IPS DF 19.7 (cell line): ENCODE measurements at places on chromosomes 7 and 10.

- DNase-seq = no peak
Measured at GRCh38 chr10:8912108-8912507, 857.6 kb downstream of the GATA3 start.

- no peak for DNase-seq
Measured at GRCh38 chr10:88898727-88899126, 18.7 kb downstream of the STAMBPL1 start.

DNA sequence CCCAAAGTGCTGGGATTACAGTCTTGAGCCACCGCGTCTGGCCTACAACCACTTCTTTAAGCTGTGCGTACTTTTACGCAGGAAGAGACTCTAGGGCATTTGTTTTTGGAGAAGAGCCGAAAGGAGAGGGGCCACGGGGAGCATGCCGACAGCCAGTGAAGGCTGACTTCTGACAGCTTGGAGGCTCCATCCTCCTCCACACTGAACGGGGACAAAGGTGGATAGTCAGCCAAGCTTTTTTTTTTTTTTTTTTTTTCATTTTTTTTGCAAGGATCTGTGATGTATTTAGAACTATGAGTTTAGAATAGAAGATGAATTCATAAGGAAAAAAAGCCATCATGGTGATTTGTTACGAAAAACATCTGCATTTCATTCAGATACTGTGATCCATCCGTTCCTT lies 221.7 kb downstream of the ARHGAP21 start:
- no peak for DNase-seq

DNA sequence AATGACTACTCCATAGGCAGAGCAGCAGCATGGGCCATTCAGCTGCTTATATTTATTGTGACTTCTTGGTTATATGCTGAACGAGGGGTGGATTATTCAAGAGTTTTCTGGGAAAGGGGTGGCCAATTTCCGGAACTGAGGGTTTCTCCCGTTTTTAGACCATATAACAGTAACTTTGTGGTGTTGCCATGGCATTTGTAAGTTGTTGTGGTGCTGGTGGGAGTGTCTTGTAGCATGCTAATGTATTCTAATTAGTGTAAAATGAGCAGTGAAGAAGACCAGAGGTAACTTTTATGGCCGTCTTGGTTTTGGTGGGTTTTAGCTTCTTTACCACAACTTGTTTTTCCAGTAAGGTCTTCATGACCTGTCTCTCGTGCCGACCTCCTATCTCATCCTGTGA lies 139.6 kb downstream of the KLF6 start:
- DNase-seq = no peak

DNA sequence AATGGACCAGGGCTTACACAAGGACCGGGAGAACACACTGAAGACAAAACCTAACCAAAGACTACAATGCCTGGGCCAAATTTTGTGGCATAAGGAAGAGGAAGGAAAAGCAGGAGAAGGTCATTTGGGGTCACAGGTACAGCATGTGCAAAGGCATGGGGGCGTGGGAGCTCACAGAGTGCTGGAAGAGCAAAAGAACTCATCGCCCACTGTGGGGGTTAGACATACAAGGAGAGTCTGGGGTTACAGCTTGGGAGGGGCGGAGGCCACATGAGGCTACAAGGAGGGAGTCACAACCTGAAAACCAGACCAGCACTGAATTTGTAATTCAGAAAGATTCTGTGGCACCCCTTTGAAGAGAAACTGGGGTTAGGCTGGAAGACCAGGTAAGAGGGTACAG lies 9.7 kb downstream of the PUS7 start:
- no peak for DNase-seq

GRCh38 chr10:23530079-23530478 lies 91.2 kb downstream of the OTUD1 start:
- DNase-seq = no peak

DNA sequence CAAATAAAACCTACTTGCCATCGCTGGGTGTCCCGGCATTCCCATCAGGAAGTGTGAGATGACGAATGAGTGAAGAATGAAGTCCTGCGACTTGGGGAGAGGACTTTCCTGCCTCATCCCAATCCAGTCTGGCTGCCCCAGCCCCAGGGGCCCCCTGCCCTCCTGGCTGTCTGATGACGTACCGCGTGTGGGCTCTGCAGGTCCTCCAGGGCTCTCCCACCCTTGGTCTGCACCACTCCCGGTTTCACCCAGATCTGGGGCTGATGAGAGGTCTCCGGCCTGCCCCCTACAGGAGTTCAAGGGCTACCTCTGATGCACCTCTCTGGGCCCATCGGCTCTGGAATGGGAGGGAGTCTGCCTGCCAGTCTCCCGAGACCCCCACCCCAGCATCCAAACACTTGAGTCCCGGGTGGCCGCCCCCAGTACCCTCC lies 9.8 kb downstream of the ATP6V1F start:
- no peak for DNase-seq

GRCh38 chr10:1057106-1057657 lies 997 bp downstream of the WDR37 start:
- DNase-seq = no peak

DNA sequence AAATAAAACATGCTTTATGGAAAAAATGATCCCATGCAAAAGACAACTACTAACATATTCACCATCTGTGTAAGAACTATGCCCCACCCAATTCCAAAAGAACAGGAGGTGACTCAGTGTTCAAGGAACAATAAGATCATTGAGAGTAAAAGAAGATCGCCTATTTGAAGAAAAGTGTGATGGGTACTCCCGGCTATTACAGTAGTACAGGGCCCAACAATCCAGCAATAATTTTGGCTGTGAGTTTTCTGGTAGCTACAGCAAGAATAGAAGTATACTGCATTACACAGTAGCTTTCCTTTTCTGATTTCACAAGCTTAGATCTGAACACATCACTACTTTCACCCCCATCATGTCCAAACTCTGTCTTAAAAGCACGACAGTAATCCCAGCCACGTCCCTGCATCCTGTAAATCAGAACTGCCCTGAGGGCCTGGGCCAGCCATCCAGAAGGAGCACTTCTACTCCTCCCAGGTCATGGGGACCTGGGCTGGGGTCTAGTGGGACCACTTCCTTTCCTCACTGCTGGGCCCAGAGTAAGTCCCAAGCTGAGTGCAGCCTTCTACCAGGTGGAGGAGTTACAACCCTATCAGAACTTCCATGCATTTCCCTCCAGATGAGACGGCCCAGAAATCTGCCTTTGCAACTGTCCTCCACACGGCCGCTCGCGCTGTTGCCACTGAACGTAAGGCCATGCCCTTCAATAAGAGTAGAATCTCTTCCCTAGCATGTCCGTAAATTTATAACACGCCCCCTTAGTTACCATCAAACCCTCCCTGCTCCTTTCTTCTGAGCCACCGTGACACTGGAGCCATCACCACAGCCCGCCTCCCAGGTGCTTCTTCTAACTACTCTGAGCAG lies 7.9 kb downstream of the ESYT2 start:
- DNase-seq = no peak

DNA sequence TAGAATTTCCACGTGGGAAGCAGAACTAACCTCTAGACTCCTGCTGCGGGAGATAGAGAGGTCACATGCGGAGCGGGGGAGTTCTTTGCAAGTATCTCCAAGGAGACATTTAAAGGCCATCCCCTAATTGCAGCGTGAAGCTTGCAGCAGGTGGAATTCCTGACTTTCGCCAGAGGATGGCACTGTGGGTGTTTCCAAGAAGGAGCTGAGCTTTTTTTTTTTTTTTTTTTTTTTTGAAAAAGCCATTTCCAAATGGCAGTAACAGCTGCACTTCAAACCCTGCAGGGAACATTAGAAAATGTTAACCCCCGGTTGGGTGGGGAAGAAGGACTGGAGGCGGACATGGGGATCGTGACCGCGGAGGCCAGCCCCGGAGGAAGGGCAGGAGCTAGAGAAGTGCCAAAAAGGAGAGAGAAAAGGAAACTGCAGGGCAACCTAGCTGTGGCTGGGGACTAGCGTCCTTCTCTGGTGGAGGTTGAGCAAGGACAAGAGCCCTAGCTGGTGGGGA lies 487.7 kb downstream of the TYW1 start:
- DNase-seq = peak; percentile 23

GRCh38 chr7:94351703-94352102 lies 43.0 kb upstream of the COL1A2 start:
- no peak for DNase-seq

DNA sequence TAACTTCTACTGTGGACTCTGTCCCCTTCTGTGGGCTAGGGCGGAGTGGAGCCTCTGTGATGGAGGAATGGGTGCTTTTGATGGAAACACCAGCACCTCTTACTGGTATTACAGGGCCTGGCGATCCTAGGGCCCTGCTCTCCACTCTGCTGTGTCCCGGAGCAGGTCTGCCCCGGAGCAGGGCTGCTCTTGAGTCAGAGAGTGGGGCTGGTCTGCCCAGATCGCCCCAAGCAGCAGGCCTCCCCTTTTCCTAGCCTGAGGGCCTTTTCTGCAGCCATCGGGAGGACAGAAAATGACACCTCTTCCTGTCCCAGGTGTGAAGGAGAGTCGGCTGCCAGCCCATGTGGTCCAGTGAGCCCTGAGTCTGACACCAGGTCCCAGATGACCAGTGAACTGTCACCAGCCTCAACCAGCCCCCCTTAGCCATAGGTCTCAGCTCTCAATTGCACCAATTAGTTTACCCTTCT lies 1.4 kb downstream of the ZNF282 start:
- no peak for DNase-seq

DNA sequence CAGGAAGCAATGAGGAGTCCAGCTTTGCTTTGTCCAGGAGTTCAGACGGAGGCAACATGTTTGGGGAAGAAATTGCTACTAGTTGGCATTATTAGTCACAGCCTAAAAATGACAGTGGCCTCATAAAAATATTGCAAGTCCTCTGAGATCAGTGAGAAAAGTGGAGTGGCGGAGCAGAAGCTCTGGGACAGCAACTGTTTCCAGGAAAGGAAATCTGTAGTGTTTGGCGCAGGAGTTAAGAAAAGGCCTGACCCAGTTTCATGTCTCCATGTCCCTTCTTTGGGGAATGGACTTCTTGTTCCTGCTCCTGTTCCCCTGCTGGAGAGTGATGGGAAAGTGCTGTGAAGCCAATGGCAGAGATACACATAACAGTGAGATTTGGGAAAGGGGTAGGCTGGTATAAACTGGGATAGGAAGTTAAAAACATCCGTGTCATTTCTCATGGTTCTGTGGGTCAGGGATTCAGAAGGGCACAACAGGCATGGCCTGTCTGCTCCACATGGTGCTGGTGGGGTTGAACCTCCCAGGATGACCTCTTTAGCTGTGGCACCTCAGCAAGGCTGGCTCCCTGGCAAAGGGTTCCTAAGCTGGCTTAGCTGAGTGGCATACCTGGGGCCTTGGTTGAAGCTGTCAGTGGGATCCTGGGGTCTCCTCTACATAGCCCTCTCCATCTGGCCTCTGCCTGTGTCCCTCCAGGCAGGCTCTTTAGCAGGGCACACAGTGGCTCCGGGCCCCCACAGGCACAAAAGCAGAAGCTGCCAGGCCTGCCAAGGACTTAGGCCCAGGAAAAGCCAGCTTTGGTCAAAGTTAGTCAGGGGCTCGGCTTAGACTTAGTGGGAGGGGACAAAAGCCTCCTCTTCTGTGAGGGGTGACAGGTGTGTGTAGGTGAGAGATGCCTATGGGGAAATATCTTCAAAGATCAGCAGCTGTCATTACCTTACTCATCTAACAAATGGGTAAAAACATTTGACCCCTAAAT lies 77.7 kb downstream of the WDFY4 start:
- DNase-seq = no peak

- no peak for DNase-seq
Measured at GRCh38 chr10:112844681-112845544, 105.1 kb upstream of the TCF7L2 start.

GRCh38 chr10:103193820-103194529 lies 903 bp upstream of the NT5C2 start:
- DNase-seq = no peak

- no peak for DNase-seq
Measured at GRCh38 chr7:98278408-98278807, 3.1 kb upstream of the BRI3 start.

- DNase-seq = no peak
Measured at GRCh38 chr7:44486693-44487092, 3.8 kb downstream of the NUDCD3 start.

DNA sequence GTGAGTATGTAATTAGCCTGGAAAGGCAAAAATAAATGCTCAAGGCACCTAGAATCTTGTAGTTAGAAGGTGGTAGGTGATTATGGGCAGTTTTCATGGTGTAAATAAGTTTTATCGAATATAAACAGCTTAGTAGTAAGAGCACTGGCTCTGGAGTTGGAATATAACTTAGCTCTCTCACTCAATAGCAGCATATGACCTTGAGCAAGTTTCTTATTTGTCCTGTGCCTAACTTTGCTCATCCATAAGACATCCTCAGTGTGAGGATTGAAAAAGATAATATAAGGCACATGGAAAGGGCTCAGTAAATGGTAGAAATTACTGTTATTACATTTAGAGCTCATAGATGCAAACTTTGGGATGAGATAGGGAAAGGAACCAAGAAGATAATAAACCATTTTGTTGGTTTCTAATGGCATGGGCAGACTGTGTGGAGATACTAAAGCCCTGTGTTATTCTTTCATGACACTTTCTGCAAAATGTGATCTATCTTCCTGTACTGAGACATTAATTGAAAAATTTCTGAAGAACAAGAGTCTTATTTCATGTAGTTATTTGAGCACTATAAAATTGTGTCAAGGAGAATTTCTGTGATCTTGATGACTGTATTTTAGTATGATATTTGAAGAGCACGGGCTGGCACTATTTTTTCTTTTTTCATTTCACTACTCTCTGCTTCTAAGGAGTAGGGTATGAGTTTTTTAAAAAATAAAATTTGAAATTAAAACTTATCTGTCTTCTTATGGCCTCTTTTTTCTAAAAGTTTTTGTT lies 3.1 kb downstream of the SLK start:
- no peak for DNase-seq

GRCh38 chr7:15503603-15504290 lies 58.1 kb downstream of the AGMO start:
- no peak for DNase-seq

DNA sequence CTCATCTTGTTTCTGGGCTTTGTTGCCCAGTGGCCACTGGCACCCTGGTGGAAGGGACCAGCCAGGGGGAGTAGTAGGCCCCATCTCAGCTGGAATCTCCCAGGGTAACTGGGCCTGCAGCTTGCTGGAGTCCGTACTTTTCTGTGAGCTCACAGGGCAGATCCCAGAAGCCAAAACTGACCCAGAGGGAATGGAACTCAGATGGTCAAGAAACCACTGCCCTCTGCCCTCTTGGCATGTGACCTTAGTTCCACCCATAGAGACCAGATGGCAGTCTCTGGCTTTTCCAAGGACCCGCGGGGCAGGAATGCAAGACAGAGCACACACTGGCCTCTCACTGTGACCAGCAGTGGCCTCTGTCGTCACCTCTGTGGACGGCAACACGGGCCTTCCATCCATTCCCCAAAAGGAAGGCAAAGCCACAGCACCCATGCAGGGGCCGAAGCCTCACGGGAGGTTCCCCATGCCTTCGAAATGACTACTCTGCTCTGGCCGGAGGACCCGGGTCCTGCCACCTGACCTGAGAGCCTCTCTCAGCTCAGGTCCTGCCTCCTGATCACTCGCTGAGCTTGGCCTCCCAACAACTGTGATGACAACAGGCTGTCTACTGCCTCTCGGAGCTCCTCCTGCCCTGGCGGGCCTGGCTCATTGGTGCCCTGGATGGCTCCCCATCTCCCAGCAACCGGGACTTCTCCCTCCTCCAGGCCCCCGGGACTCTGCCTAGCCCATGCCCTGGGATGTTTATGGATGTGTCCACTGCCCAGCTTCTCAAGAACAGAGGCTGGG lies 29.9 kb downstream of the MYL10 start:
- DNase-seq = no peak

- no peak for DNase-seq
Measured at GRCh38 chr10:49649294-49649693, 30.2 kb upstream of the C10orf53 start.
